ENCODE measurements at places on chromosomes 2 and 18.

DNA sequence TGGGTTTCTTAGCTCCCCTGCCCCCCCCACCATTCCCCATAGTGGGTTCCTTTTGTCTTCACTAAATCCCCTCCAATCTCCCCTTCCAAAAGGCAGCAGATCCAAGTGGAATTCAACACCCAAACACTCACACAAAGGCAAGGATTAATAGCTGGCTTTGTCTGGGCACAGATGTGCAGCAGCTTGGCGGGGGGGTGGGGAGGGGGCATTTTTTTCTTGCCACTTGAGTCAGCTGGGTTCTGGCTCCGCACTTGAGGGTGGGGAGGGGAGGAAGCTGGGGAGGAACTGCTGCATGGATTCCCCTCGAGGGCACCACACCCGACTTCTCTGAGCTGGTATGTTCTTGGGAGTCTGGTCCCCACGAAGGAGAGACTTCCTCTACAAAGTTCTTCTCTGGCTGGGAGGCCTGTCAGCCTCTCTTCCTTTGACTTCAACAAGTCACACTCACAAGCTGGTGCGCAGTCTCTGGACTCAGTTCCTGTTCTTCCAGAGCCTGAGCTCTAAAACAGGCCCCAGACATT, 36.0 kb downstream of the SERTAD2 start:
- DNase-seq: no peak

DNA sequence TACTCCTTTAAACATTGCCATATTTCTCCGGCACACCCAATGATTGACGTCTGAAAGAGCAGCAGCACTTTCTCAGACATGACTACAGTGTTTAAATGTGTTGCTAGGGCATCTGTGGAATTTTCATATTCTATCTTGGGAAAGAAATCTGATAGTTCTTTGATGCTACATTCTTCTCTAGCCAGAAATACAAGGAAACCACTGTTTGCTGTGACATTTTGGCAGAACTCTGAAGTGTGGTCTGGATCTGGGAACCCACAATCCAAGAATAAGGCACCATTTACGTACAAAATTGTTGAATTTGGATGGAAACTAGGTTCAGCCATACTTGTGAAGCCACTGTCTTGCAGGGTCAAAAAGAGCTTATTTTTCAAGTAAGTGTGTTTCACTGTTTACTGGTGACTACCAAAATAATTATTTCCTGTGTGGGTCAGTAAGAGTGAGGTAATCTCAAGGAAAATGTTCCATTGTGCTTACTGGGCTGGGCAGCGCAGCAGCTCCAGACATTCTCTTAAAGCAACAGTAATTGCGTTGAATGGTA, 21.3 kb upstream of the CD28 start:
- DNase-seq: peak; percentile 36

DNA sequence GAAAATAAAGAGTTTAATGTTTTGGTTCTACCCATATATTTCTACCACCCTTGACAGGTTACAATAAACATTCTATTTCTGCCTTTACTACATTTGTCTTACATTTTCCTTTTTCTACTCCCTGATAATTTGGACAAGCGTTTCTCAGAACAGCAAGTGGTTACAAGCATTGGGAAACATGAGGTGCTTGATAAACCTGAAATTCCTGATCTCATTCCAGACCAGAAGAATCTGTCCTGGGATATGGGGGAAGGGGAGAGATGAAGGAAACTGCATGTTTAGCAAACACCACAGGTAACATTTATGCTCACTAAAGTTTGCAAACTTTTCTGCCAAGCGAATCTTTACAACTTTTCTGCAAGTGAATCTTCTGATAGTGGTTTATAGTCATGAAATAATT, 28.3 kb upstream of the DSC1 start:
- no peak for DNase-seq

- no peak for DNase-seq
Observed at GRCh38 chr2:109014476-109014875, 25.5 kb upstream of the EDAR start.

GRCh38 chr18:35441857-35442595, 55.7 kb downstream of the INO80C start:
- no peak for DNase-seq

- DNase-seq: no peak
Observed at GRCh38 chr2:153715218-153715850, 156.4 kb upstream of the GALNT13 start.

All from SW 1271 (cell line).